ENCODE measurements at places on chromosomes 5 and 9. TPM values are rescaled to one million over a fixed set of nuclear protein-coding genes. Genes with fewer than 3 reads are reported as not detected.
A peak's percentile ranks its signal among the peaks of the same experiment; 100 is the strongest.

GRCh38 chr9:133634081-133634691 is 2.0 kb upstream of the DBH start:
- no peaks in the 10 kb centered on the region for H3K36me3 ChIP-seq
- H3K4me3 ChIP-seq: no peak overlapping the region
- no peaks in the 10 kb centered on the region for H3K4me1 ChIP-seq

- H3K4me3 ChIP-seq: no peak overlapping the region
- no peaks in the 10 kb centered on the region for H3K36me3 ChIP-seq
- no peaks in the 10 kb centered on the region for H3K4me1 ChIP-seq
- no peak for DNase-seq
- no peak overlapping the region for H3K27ac ChIP-seq
These were observed 276.8 kb downstream of the MCTP1 start for GRCh38 chr5:95007921-95008597.

DNA sequence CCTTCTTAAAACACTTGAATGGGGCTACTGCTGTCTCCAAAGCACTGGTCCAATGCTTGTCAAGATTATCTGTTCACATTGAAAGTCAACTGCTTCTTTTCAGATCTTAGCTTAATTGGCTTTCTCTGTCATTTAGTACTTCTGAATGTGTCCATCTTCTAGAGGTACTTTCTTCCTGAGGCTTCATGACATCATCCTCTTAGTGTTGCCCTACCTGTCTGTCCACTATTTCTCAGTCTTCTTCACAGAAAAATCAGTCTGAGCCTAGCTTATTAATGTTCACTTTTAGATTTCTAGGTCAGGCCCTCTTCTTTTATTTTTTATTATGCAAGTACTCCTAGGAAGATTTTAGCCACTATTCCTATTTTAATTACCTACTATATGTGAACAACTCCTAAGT is 899.9 kb downstream of the DTWD2 start:
- DNase-seq: no peak
- no peaks in the 10 kb centered on the region for H3K4me1 ChIP-seq
- H3K27ac ChIP-seq: no peak overlapping the region
- no peaks in the 10 kb centered on the region for H3K27me3 ChIP-seq
- H3K4me3 ChIP-seq: no peak overlapping the region
- H3K36me3 ChIP-seq: no peaks in the 10 kb centered on the region

DNA sequence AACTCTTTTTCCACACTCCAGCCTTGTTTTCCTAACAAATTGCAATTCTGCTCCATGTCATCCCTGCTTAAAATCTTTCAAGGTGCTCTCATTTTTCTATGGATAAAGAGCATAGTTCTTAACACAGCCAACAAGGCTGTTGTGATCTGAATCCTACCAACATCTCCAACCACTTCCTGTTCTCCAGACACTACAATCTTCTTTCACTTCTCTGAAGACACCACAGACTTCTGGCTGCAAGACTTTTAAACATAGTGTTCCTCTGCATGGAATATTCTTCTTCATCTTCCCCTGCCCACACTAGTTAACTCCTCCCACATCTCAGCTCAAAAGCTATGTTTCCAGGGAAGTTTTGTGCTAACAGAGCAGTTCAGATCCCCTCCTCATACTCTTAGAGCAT is 404.8 kb downstream of the MAN2A1 start:
- no peak overlapping the region for H3K27ac ChIP-seq
- no peaks in the 10 kb centered on the region for H3K36me3 ChIP-seq
- no peaks in the 10 kb centered on the region for H3K4me1 ChIP-seq
- DNase-seq: no peak
- no peak overlapping the region for H3K4me3 ChIP-seq
- H3K27me3 ChIP-seq: no peaks in the 10 kb centered on the region

DNA sequence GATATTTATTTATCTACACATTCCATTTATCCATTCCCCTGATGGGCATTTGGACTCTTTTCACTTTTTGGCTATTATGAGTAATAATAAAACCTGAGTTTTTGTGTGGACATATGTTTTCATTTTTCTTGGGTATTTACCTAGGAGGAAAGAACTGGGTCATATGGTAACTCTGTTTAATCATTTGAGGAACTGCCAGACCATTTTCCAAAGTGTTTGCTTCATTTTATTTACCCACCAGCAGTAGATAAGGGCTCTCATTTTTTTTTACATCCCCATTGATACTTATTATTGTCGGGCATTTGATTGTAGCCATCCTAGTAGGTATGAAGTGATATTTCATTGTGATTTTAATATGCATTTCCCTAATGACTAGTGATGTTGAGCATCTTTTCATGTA is 7.7 kb upstream of the PTPDC1 start:
- H3K4me3 ChIP-seq: no peak overlapping the region
- no peak for DNase-seq
- no peaks in the 10 kb centered on the region for H3K27me3 ChIP-seq
- H3K36me3 ChIP-seq: no peaks in the 10 kb centered on the region
- H3K27ac ChIP-seq: no peak overlapping the region
- H3K4me1 ChIP-seq: no peaks in the 10 kb centered on the region

DNA sequence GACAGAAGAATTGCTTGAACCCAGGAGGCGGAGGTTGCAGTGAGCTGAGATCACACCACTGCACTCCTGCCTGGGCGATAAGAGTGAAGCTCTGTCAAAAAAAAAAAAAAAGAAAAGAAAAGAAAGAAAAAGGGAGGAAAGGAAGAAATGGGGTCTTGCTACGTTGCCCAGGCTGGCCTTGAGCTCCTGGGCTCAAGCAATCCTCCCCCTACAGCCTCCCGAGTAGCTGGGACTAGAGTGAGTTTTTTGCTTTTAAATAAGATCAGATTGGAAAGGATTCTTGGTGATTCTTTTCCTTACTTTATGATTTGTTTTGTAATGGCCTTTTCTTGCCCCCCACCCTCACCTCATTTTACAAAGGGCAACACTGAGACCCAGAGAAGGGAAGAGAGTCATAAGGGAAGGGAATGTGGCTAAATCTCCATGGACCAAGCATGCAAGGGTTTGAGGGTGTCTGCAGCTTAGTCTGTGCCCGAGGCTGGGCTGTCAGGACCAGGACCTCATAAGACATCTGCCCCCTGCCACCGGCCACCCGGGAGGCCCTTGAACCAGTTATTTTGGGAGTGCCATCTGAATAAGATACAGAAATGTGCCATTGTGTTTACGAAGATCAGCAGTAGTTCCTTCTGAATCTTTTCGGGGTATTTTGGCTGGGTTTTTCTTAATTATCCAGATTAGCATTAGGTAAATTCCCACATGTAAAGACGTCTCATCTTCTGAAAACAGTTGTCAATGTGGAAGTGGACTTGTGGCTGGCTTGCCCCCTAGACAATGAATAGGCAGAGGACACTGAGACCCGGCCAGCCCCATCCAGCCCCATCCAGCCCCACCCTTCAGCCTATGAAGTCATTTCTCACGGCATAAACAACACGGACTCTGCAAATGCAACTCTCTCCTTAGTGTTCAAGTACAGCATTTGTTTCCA is 44.5 kb upstream of the GRHPR start:
- no peak overlapping the region for H3K27ac ChIP-seq
- no peak for DNase-seq
- no peaks in the 10 kb centered on the region for H3K4me1 ChIP-seq
- H3K4me3 ChIP-seq: no peak overlapping the region
- no peaks in the 10 kb centered on the region for H3K27me3 ChIP-seq

- H3K4me1 ChIP-seq: no peaks in the 10 kb centered on the region
- DNase-seq: no peak
- H3K36me3 ChIP-seq: no peaks in the 10 kb centered on the region
- H3K27ac ChIP-seq: no peak overlapping the region
- H3K4me3 ChIP-seq: no peak overlapping the region
These were observed 108.4 kb downstream of the KCNIP1 start for GRCh38 chr5:170612256-170612678.

DNA sequence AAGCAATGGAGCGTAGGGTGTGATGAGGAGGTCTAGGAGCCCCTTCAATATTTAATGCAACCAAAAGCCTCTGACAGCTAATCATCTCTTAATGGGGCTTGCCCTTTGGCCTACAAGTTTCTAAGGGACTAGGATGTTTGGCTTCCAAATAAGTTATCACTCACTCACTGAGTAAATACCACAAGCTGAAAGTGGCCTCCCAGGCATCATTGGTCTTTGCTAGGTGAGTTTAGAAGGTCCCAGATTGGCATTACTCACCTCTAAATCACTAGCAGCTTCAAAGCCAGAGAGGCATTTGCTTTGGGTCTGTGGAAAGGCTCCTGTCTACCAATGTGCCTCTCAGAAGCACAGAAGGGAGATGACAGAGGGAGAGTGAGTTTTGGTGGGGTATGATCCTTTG is 344.2 kb downstream of the NTRK2 start:
- no peak overlapping the region for H3K4me3 ChIP-seq
- no peak for DNase-seq

- DNase-seq: no peak
- H3K4me1 ChIP-seq: peaks cover 6% of the 10 kb centered on the region
- no peak overlapping the region for H3K4me3 ChIP-seq
- H3K27me3 ChIP-seq: no peaks in the 10 kb centered on the region
- H3K36me3 ChIP-seq: no peaks in the 10 kb centered on the region
These were observed 409.9 kb downstream of the BRINP1 start for GRCh38 chr9:118959366-118959765.

- H3K27ac ChIP-seq: no peak within 1 kb of the TSS
- peak within 1 kb of the TSS; percentile 13 for H3K4me3 ChIP-seq
- DNase-seq: peak; percentile 80
These were observed at the start of gene PTGS1 for GRCh38 chr9:122370869-122371755. TSS of gene PTGS1 (plus strand) at chr9:122371024. CDS start at chr9:122371085, 61 bp downstream.

DNA sequence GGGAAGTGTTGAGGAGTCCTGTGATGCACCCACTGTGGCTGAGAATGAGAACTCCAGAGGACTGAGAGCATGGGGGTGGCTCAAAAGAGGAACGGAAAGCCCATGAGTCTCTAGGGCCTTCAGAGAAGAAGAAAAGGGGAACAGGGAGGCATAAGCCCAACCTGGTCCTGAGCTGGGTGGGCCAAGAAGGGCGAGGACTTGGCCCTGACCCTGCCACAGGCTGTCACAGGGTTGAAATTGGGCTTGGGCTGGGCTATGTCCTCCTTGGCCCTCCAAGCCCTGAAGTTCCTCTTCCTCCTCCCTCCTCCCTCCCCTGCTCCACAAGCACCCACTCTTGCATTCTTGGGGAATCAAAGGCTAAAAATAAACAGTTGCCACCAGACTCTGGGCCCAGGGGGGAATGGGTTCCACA is 49.3 kb upstream of the PPARGC1B start:
- H3K4me3 ChIP-seq: no peak overlapping the region
- H3K36me3 ChIP-seq: no peaks in the 10 kb centered on the region
- no peaks in the 10 kb centered on the region for H3K27me3 ChIP-seq
- no peak for DNase-seq
- H3K27ac ChIP-seq: peak overlapping the region; percentile 94

GRCh38 chr9:76713381-76713780 is 50.9 kb upstream of the PCA3 start:
- H3K27me3 ChIP-seq: no peaks in the 10 kb centered on the region
- no peak for DNase-seq
- no peaks in the 10 kb centered on the region for H3K4me1 ChIP-seq
- H3K36me3 ChIP-seq: no peaks in the 10 kb centered on the region

GRCh38 chr5:6576861-6577501 is 55.9 kb downstream of the NSUN2 start:
- no peaks in the 10 kb centered on the region for H3K36me3 ChIP-seq
- DNase-seq: peak; percentile 42
- H3K27me3 ChIP-seq: peaks cover 28% of the 10 kb centered on the region
- H3K4me1 ChIP-seq: no peaks in the 10 kb centered on the region
- H3K27ac ChIP-seq: no peak overlapping the region

- no peaks in the 10 kb centered on the region for H3K27me3 ChIP-seq
- H3K27ac ChIP-seq: no peak overlapping the region
- H3K36me3 ChIP-seq: no peaks in the 10 kb centered on the region
- H3K4me1 ChIP-seq: no peaks in the 10 kb centered on the region
- DNase-seq: no peak
These were observed 910.2 kb downstream of the TAF11L14 start for GRCh38 chr5:18544421-18544820.

DNA sequence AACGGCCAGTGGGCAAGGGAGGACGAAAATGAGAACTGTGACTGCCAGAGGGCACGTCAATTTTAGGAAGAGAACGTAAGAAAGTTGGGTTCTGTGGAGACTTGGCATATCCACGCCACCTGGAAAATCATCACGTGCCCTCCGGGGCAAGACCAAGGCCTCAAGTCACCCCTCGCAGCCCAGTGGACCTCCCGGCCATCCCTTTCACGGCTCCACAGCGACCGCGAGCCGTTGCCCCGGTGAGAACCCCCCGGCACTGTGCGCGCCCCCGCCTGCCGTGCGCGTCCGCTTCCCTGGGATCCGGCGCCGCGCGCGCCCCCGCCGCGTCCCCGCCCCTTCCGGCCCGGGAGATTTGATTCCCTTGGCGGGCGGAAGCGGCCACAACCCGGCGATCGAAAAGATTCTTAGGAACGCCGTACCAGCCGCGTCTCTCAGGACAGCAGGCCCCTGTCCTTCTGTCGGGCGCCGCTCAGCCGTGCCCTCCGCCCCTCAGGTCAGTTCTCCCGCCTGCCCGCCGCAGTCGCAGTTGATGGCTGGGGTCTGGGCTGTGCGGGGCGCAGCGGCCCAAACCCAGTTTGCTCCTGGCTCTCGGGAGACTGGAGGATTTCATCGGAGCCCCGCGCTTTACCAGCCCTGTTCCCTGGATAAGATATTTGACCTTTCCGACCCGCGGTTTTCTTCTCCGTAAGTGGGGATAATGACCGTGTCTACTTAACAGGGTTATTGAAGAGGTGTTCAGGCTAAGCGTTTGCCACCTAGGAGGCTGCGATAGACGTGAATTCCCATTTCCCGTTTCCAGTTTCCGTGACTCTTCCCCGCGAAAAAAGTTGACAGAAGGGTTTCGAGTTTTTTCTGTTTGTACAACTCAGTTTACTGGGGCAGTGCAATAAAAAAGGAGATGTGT is at the start of gene MELK:
TSS of gene MELK (plus strand) at position 381 of the 904 bp plus-strand sequence. CDS start 8,787 bp downstream, outside the sequence.
- peak; percentile 90 for DNase-seq
- peak within 1 kb of the TSS; percentile 63 for H3K4me3 ChIP-seq
- H3K27me3 ChIP-seq: no peaks in the 10 kb centered on the region
- H3K36me3 ChIP-seq: no peaks in the 10 kb centered on the region
- H3K27ac ChIP-seq: peak within 1 kb of the TSS; percentile 83

- H3K36me3 ChIP-seq: no peaks in the 10 kb centered on the region
- peaks cover under 1% of the 10 kb centered on the region for H3K4me1 ChIP-seq
- no peak overlapping the region for H3K4me3 ChIP-seq
- no peaks in the 10 kb centered on the region for H3K27me3 ChIP-seq
- no peak for DNase-seq
- no peak overlapping the region for H3K27ac ChIP-seq
These were observed 70.3 kb downstream of the TSSK1B start for GRCh38 chr5:113364466-113364865.

GRCh38 chr9:71891557-71892189 is 19.3 kb downstream of the ABHD17B start:
- no peaks in the 10 kb centered on the region for H3K27me3 ChIP-seq
- no peak overlapping the region for H3K4me3 ChIP-seq
- H3K27ac ChIP-seq: no peak overlapping the region
- H3K4me1 ChIP-seq: peaks cover 23% of the 10 kb centered on the region
- no peak for DNase-seq

- no peak for DNase-seq
- H3K27ac ChIP-seq: no peak overlapping the region
- no peak overlapping the region for H3K4me3 ChIP-seq
These were observed 25.9 kb upstream of the TESK1 start for GRCh38 chr9:35579130-35579529.

Gene CDX1
- total RNA-seq: not detected

Gene PDCD1LG2
- not detected for total RNA-seq

Gene F2RL2
- total RNA-seq: 0.98 TPM

Gene TMEM174
- total RNA-seq: not detected

Gene BTNL3
- total RNA-seq: not detected

Gene DBH
- not detected for total RNA-seq

Gene SLC34A3
- not detected for total RNA-seq

Gene IFNA13
- not detected for total RNA-seq

Gene PHYHD1
- total RNA-seq: 25.3 TPM

Gene PCDHA8
- total RNA-seq: 1.8 TPM

Gene IFNK
- not detected for total RNA-seq

Data from cardiac muscle cell (in vitro differentiated cells and primary cell).